ENCODE measurements at places on chromosomes 1 and 21. TPM values are rescaled to one million over a fixed set of nuclear protein-coding genes. Genes with fewer than 3 reads are reported as not detected.

DNA sequence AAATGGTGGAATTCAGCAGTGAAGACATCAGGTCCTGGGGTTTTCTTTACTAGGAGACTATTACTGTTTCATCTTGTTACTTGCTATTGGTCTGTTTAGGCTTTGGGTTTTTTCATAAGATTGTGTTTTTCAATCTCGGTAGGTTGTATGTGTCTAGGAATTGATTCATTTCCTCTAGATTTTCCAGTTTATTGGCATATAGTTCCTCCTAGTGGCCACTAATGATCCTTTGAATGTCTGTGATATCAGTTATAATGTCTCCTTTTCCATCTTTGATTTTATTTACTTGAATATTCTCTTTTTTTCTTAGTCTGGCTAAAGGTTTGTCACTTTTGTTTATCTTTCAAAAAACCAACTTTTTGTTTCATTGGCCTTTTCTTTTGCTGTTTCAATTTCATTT, 233.0 kb downstream of the RWDD3 start:
- H3K4me3 ChIP-seq: no peak overlapping the region
- no peaks in the 10 kb centered on the region for H3K36me3 ChIP-seq
- H3K4me1 ChIP-seq: no peaks in the 10 kb centered on the region
- no peak for DNase-seq

DNA sequence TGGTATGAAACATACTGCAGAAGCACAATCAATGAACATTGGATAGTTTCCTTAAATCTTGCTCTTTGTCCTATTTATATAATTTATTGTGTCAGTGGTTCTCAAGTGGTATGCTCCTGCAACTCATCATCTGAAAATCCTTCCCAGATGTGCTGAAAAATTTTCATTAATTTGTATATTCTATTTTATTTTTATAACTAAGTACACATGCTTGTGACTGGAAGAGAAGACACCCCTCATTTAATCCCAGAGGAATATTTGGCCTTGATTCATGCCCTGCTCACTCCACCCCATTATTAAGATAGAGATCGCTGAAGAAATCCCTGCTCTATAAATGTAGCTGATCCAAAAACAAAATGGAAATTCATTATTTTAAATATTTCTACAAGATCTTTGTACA, 870.5 kb upstream of the CXADR start:
- no peaks in the 10 kb centered on the region for H3K36me3 ChIP-seq
- H3K4me3 ChIP-seq: no peak overlapping the region
- no peak for DNase-seq
- H3K27me3 ChIP-seq: no peaks in the 10 kb centered on the region
- H3K4me1 ChIP-seq: no peaks in the 10 kb centered on the region

DNA sequence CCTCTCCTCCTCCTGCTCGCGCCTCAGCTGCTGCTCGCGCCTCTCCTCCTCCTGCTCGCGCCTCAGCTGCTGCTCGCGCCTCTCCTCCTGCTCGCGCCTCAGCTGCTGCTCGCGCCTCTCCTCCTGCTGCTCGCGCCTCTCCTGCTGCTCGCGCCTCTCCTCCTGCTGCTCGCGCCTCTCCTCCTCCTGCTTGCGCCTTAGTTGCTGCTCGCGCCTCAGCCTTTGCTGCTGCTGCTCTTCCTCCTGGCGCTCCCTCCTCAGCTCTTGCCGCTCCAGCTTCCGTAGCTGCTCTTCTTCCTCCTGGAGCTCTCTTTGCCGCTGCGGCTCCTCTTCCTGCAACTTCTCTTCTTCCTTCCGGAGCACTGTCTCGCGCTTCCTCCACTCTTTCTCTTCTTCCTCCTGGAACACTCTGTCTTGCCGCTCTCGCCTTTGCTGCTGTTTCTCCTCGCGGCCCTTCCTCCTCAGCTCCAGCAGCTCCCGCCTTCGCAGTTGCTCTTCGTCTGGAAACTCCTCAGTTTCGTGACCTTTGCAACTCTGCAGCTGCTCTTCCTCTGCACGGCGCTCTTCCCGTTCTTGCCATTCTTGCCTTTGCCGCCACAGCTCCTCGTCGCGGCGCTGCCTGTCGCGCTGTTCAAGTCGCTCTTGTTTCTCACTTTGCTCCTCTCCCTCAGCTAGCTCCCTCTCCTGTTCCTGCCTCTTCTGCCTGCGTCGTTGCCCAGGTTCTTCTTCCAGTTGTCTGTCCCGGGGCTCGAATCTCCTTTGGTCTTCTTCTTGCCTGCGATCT, 3.0 kb downstream of the TCHH start:
- H3K4me3 ChIP-seq: no peak overlapping the region
- H3K27me3 ChIP-seq: peaks cover 61% of the 10 kb centered on the region
- peak; percentile 7 for DNase-seq

GRCh38 chr1:172993640-172994039, 57.1 kb downstream of the TNFSF18 start:
- peak; percentile 78 for DNase-seq
- no peaks in the 10 kb centered on the region for H3K36me3 ChIP-seq
- no peak overlapping the region for H3K4me3 ChIP-seq
- no peak overlapping the region for H3K27ac ChIP-seq
- peaks cover 12% of the 10 kb centered on the region for H3K4me1 ChIP-seq

- H3K4me1 ChIP-seq: peaks cover 2% of the 10 kb centered on the region
- no peak overlapping the region for H3K27ac ChIP-seq
- peaks cover 22% of the 10 kb centered on the region for H3K36me3 ChIP-seq
- H3K27me3 ChIP-seq: no peaks in the 10 kb centered on the region
- peak; percentile 95 for DNase-seq
These were observed 3.8 kb downstream of the CCN1 start for GRCh38 chr1:85584264-85584781.

- no peaks in the 10 kb centered on the region for H3K27me3 ChIP-seq
- no peaks in the 10 kb centered on the region for H3K4me1 ChIP-seq
- no peak for DNase-seq
- no peak overlapping the region for H3K4me3 ChIP-seq
- no peak overlapping the region for H3K27ac ChIP-seq
These were observed 23.3 kb downstream of the COLGALT2 start for GRCh38 chr1:184014271-184014670.

DNA sequence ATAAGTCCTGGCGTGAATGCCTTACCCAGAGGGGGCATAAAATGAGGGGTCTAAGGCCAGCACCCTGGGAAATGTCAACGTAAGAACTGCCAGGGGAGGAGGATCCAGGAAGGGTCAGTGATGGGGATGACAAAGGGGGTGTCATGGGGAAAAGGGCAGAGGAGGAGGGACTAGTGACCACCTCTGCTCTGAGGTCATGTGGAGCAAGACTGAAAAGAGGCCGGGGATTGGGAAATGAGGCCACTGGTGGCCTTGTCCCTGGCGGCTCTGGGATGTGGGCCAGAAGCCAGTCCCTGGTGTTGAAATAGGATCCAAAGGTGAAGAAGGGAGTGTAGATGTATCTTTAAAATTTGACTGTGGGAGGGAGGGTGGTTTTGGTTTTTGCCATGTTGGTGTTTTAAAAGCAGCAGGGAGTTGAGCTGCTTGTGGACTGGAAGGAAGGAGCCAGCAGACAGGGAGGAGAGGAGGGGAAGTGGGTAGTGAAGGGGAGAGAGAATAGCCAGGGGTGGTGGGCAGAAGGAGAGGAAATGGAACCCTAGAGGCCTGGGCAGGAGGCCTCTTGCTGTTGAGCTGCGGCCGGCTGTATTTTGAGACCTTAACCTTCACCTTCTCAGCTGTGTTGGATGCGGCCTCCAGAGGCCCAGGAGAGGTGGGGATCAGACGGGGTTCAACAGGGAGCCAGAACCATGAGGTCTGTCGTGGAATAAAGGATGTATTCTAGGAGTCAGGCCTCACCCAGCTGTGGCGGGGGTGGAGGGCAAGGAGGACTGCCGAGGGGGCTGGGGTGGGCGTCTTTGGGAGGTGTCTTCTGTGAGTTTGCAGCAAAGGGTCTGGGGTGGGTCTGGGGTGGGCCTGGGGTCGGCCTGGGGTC, 92.5 kb downstream of the DHRS3 start:
- no peaks in the 10 kb centered on the region for H3K36me3 ChIP-seq
- H3K4me1 ChIP-seq: peaks cover 8% of the 10 kb centered on the region
- no peak for DNase-seq
- H3K27ac ChIP-seq: no peak overlapping the region

DNA sequence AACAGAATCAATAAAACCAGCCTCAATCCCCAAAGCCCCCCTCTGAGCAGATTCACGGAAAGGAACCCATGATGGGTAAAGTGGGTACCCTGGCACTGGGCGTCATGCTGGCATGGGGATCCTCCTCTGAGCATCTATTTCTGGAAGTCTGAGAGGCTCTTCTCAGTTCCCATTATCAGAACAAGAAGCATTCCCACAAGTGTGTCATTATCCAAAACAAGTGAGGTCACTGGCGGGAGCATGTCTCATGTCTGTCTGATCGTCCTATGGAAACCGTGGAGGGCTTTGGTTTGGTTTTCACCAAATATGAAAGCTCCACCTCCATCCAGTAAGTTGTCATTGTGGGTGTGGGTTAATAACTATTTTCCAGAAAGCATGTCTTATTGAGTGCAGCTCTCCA, 70.7 kb downstream of the PGM1 start:
- H3K4me3 ChIP-seq: no peak overlapping the region
- no peaks in the 10 kb centered on the region for H3K27me3 ChIP-seq
- peak; percentile 24 for DNase-seq
- H3K36me3 ChIP-seq: peaks cover 4% of the 10 kb centered on the region

DNA sequence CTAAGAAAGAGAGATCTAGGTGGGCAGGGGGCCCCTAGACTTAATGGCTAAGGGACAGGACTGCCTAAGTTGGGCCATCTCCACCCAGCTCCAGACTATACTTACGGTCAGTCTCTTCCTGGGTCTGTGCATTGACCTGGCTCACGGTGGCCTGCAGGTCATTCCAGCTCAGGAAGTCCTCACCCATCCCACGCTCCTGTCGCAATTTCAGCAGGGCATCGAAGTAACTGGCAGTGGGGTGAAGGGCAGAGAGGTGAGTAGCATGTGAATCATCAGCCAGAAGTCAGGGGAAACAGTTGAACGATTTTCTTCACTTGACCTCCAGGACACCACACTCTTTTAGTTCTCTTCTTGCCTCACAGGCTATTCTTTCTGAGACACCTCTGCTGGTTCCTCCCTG, 20.5 kb downstream of the IQGAP3 start:
- no peak overlapping the region for H3K27ac ChIP-seq
- H3K4me3 ChIP-seq: no peak overlapping the region
- no peaks in the 10 kb centered on the region for H3K27me3 ChIP-seq

- no peaks in the 10 kb centered on the region for H3K36me3 ChIP-seq
- H3K27ac ChIP-seq: no peak overlapping the region
- no peaks in the 10 kb centered on the region for H3K4me1 ChIP-seq
- H3K4me3 ChIP-seq: no peak overlapping the region
- DNase-seq: no peak
These were observed 639.3 kb downstream of the PTPRU start for GRCh38 chr1:29875557-29876028.

DNA sequence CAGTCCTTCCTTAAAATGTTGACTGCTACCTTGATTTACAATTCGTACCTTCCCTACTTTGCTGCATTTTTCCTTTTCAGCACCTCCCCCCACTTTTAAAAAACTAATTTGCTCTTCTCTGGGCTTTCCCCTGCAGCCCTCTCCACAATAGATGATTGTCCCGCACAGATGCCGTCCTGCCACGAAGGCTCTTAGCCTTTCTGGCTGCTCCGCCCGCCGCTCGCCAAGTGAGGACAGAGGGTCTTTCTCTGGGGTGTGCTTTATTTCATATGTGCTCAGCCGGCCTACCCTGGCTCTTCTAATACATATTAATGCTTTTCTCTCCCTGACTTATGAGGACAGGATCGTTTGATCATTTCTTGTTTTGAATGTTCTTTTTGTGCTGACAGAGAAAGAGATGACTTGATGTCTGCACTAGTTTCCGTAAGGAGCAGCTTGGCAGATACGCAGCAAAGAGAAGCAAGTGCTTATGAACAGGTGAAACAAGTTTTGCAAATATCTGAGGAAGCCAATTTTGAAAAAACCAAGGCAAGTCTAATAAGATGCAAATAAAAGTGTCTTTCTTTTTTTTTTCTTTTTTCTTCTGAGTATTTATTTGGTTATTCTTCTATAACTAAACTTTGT, 60.6 kb downstream of the SDCCAG8 start:
- peaks cover 11% of the 10 kb centered on the region for H3K36me3 ChIP-seq
- peaks cover 2% of the 10 kb centered on the region for H3K4me1 ChIP-seq
- no peak overlapping the region for H3K27ac ChIP-seq
- DNase-seq: no peak

DNA sequence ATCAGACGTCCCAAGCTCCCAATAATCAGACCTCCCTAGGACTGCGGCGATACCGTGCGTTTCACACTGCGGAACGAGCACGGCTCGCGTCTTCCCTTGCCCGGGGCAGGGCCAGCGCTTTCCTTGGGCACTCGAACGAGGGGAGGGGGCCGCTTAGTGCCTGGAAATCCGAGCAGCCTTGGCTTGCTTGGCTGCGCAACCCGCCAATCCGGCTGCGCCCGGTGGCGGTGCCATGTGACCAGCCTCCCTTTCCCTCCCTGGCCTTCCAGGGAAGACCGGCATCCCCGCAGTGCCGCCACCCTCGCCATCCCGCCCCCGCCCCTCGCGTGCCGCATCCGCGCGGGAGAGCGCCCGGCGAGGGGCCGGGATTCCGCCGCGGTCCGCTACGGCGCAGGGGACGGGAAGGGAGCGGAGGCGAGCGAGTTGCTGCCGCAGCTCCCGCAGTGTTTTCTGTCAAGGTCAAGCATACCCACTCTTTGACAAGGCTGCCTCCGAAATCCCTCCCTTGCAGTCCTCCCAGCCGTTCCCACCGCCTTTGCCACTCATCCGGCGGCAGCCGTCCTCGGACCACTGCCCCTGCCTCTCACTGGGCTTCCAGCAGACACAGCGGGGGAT, 8.3 kb upstream of the RNF19B start:
- H3K27ac ChIP-seq: peak overlapping the region; percentile 1
- DNase-seq: peak; percentile 45
- peak overlapping the region; percentile 43 for H3K4me3 ChIP-seq
- peaks cover 4% of the 10 kb centered on the region for H3K4me1 ChIP-seq
- no peaks in the 10 kb centered on the region for H3K36me3 ChIP-seq
- peaks cover 2% of the 10 kb centered on the region for H3K27me3 ChIP-seq

DNA sequence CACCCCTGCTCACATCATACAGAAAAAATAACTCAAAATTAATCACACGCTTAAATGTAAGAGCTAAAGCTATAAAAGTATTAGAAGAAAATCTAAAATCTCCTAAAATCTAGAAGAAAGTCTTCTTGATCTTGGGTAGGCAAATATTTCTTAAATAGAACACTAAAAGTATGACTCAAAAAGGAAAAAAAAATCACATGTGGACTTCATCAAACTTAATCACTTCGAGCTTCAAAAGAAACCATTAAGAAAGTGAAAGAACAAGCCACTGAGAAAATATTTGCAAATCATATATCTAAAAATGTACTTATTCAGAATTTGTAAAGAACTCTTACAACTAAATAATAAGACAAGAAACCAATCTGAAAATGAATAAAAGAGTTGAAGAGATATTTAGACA, 32.7 kb downstream of the LRRC52 start:
- no peaks in the 10 kb centered on the region for H3K36me3 ChIP-seq
- no peak for DNase-seq
- no peaks in the 10 kb centered on the region for H3K27me3 ChIP-seq

GRCh38 chr1:205824180-205824579, 11.2 kb upstream of the SLC41A1 start:
- peaks cover 38% of the 10 kb centered on the region for H3K27me3 ChIP-seq
- DNase-seq: no peak
- H3K4me1 ChIP-seq: no peaks in the 10 kb centered on the region
- no peak overlapping the region for H3K4me3 ChIP-seq
- H3K27ac ChIP-seq: no peak overlapping the region

GRCh38 chr1:232457595-232457994, 172.3 kb downstream of the SIPA1L2 start:
- no peak overlapping the region for H3K27ac ChIP-seq
- H3K27me3 ChIP-seq: no peaks in the 10 kb centered on the region
- H3K36me3 ChIP-seq: peaks cover 7% of the 10 kb centered on the region
- no peaks in the 10 kb centered on the region for H3K4me1 ChIP-seq
- no peak for DNase-seq

ANXA9 gene
- total RNA-seq: 0.36 TPM

TOMM40L gene
- 11.4 TPM for total RNA-seq

C8A gene
- total RNA-seq: not detected

OR2M3 gene
- not detected for total RNA-seq

HSF2BP gene
- 0.90 TPM for total RNA-seq

PLA2G2E gene
- total RNA-seq: not detected
